ENCODE measurements at places on chromosomes 7 and 10.

DNA sequence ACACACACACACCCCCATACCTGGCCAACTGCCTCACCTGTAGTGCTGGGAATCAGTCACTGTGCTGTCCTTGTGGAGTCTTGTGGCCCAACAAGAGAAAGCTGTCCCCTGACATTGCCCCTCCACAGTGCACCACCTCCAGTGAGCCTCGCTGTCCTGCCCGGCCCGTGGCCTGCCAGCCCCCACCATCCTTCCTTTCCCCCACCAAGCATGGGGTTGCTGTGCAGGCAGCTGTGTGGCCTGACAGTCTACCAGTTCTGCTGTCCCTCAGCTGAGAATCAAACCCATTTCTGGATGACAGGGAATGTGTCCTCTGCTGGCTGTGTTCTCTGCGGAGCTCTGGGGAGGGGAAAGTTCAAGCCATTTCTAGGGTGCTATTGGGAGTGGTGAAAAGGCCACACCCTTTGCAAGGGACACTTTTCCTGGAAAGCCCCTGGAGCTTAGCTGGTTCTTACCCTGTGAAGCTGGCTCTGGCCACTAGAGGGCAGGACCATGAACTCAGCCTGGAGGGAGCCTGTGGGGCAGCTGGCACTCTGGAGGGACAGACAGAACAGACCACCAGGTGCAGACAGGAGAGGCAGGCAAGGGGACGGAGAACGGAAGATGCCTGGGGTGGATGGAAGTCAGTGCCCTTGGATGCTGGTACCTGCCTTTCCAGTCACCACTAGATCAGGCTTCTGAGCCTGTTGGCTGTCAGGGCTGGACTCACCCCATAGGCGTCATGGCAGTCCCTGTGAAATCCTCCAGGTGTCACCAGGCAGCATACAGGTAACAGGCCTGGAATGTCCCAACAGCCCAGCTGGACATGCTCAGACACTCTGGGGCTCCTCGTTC is 10.5 kb upstream of the MTPAP start:
- peak; percentile 85 for DNase-seq

GRCh38 chr10:132970641-132971438 is 28.5 kb upstream of the CFAP46 start:
- peak; percentile 5 for DNase-seq

- no peak for DNase-seq
These were observed 266.0 kb downstream of the GRID1 start for GRCh38 chr10:86100581-86101061.

DNA sequence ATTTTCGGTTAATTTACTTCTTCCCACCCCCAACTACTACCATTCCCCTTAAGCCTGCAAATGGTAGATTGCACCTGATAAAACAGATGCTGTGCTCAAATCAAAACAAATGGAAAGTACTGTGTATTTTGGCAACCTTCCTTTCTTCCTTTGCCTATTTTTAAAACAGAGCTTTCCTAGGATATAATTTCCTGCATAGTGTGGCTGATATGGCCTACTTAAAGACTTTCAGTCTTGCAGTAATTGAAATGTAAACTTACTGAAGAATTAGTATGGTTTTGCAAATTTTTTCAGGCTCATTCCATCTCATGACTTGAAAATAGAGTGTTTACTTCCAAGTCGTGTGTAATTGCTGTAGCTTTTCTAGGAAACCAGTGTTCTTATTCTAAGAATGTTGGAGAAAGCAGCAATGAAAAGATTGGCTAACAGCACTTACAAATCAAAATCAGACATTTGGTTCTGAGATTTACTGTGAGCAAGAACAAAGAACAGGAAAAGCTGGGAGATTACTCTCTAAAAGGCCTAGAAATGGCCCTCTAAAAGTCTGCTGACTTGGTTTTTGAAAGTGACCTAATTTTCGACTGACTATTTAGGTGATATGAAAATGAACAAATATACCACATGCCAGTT is 52.0 kb downstream of the REEP3 start:
- no peak for DNase-seq

DNA sequence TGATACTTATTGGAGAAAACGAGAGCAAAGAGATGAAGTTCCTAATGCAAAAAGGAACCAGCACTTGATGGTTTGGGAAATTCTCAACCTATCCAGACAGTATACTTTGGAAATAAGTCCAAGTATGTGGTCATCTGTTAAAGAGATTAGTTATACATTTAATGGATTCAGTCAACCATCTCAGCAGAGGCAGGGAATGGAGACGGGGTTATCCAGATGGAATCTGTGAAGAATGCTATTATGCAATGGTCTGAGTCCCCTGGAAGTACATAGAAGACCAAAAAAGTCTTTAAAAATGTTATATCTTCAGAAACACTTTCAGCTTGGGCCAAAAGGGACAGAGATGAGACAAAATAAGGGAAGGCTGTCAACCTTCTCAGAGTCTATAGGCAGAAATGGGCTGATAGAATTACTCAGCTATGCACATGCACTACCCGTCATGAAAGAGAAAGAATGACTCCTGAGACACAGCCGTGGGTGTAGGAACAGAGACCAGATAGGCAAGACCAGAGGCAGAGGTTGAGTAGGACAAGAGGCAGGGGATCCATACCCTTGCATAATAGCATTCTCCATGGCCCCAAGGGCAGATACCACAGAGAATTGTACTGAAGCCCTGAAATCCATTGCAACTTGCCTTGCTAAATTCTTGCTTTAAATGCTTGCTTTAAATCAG is 738.8 kb upstream of the POT1 start:
- DNase-seq: no peak

GRCh38 chr10:12390733-12391132 is 41.4 kb downstream of the CAMK1D start:
- DNase-seq: no peak

- DNase-seq: no peak
These were observed 134.3 kb downstream of the GRK5 start for GRCh38 chr10:119341459-119342301.

GRCh38 chr7:35024298-35024697 is 13.0 kb downstream of the DPY19L1 start:
- DNase-seq: no peak

- no peak for DNase-seq
These were observed 86.2 kb downstream of the HIBADH start for GRCh38 chr7:27576360-27576944.

GRCh38 chr7:105748701-105749100 is 127.7 kb downstream of the ATXN7L1 start:
- DNase-seq: no peak

- DNase-seq: no peak
These were observed 477.9 kb upstream of the ANKRD30A start for GRCh38 chr10:36647540-36647939.

GRCh38 chr10:24132741-24133140 is 76.2 kb upstream of the KIAA1217 start:
- DNase-seq: no peak

DNA sequence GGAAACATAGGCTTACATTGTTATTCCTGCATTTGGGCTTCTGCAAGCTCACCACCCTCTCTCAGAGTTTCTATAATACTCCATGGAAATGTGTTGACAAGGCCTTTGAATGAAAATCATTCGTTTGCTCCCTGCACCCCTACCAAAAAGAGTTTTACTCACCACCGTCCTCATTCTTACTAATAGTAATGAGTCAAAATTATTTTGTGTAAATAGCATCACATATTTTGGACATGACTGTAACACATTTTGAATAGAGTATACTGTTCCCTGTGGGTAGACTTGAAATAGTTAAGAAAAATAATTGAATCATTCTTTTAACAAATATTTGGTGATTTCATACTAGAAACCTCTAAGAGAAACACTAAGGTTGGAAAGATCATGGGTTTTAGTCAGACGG is 84.6 kb downstream of the AKAP9 start:
- no peak for DNase-seq

DNA sequence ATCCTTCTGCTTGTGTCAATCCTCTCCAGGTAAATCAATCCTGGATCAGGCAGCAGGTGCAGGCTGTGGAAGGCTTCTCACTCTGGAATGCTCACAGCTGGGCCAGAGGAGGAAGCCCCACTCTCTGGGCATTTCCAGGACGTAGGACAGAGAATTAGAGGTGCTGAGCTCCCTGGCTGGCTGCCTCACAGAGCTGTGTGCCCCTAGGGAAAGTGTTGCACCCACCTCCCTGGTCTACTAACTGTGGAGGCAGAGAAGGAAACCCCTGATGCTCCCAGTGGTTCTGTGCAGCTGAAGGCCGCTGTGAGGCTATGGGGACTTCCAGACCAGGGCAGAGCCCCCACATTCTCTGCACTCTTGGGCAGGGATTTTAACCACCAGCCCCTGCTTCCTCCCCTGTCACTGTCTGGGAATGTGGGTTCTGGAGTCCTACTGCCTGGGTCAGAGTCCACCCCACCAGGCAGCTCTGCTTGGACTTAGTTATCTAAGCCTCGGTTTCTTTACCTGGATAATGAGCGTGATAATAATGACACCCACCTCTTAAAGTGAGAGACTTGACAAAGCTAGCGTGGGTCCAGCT is 73.5 kb upstream of the EEPD1 start:
- DNase-seq: no peak

DNA sequence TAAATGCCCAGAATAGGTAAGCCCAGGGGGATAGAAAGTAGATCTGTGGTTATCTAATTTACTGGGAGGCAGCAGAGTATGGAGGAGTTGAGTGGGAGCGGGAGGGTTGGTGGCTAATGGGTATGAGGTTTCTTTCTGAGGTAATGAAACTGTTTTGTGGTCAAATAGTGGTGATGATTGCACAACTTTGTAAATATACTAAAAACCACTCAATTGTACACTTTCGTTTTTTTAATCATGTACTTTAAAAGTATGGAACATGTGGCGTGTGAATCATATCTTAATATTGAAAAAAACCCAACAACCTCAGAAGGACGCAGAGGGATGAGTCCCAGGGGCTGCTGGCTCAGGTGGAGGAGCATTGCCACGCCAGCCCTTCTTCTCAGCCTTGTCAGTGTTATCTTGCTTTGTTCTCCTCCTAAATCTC is 118.1 kb downstream of the WDR11 start:
- no peak for DNase-seq

DNA sequence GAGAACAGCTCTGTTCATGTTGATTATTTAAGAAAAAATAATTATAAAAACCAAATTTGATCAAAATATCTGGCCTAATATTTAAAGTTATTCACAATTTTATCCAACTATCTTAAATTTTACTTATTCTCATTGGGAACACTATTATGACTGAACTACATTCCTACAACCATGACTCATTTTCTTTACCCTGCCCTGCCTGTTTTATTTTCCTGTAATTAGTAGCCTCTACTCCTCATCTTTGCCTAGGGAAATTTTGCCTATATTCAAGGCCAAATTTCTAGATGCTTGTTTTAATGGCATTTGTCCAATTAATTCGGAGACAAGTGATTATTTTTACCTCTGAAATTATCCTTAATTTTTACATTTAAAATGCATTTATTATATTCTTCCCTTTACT is 289.7 kb upstream of the TMEM229A start:
- DNase-seq: no peak

- no peak for DNase-seq
These were observed 8.1 kb upstream of the VDAC2 start for GRCh38 chr10:75202321-75203045.

DNA sequence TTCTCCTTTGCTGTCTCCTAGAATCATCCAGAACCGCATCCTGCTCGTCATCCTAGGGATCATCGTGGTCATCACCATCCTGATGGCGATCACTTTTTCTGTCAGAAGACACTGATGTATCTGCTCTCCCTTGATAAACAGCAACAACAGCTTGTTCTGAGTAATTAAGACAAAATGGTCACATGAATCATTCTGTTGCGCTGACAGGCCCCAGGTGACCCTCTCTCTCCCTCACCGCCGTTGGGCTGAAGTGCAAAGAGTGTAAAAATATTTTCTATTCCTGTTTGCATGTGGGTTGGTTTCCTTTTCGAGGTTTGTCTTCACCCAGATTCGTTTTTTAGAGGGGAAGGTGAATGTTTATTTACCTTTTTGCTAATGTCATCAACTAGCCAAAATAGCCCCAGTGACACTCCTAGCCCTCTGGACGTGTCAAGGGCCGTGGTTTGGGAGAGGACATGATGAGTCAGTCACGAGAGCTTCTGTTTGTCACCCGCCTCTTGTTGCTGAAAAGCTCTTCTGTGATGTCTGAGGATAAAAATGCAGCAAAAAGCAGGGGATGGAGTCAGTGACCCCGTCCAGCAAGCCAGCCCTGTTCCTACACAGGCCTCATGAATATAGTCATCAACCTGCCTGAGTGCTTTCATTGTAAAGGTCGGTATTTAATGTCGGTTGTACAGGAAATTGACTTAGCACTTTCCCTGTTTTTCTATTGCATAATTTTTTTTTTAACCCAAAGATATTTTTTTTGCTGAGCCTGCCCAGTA is 134.6 kb upstream of the TCF7L2 start:
- no peak for DNase-seq

DNA sequence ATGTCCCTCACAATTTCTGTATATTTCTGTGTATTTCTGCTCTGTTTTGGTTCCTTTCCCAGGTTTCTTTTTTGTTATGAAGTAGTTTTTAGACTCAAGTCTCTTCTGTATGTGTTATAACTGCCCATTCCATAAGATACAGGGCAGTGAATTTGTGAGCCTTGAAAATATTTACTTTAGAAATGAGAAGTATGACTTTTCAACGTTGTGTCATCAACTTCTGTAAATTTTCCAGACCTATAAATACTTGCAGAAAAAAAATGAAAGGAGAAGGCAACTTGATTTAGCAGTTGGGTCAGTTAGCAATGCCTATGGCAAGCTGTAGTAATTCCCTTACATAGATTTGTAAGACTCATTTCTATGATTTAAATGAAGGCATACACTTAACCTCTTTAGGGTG is 11.5 kb downstream of the EGFR start:
- DNase-seq: no peak

DNA sequence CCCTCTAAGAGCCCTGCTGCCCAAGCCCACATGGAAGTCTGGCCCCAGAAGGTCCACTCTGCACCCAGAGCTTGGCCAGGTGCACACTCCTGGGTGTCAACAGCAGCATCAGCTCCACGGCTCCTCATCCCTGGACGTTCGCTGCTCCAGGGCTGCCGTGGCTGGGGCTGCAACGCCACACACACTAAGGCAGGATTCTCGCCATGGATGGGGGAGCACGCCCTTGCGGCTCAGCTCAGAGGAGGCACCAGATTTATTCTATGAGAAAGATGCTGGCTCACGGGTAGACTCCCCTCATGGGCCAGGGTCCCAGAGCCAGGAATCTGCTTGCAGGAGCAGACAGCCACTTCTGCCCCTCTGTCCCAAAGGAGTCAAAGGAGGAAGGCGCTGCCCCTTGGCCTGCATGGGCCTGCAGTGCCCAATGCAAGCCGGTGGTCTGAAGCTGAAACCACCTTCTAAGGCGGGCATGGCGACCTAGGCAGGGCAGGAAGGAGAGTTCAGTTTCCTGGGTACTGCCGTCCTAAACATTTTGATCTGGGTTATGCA is 42.1 kb downstream of the CFAP46 start:
- DNase-seq: peak; percentile 8

All from glutamatergic neuron (in vitro differentiated cells).